ENCODE measurements at places on chromosomes 2 and 18.
A peak's percentile ranks its signal among the peaks of the same experiment; 100 is the strongest.

- DNase-seq = no peak
These were observed 144.7 kb downstream of the PMAIP1 start for GRCh38 chr18:60044290-60045006.

DNA sequence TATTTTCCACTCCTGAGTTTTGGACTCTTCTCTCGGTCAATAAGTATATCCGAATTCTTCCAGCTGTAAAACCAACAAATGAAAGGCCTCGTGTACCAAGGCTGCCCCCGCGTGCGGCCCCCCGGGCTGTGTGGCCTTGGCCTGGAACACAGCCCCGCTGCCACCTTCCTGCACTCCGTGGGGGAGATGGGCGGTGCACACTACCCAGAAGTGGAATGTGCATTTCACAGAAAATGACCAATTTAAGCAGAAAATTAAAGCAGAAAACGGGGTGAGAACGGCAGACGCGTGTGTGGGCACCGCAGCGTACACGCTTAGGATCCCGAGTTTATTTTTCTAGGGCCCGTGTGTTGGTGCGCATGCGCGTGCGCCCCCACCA is 34.4 kb upstream of the ZNF516 start:
- no peak for DNase-seq

GRCh38 chr2:21028021-21028947 is 15.6 kb downstream of the APOB start:
- no peak for DNase-seq

GRCh38 chr18:38790303-38790702 is 1224.7 kb upstream of the CELF4 start:
- DNase-seq = no peak

- no peak for DNase-seq
These were observed 130.8 kb downstream of the MAP4K4 start for GRCh38 chr2:101828257-101828656.

DNA sequence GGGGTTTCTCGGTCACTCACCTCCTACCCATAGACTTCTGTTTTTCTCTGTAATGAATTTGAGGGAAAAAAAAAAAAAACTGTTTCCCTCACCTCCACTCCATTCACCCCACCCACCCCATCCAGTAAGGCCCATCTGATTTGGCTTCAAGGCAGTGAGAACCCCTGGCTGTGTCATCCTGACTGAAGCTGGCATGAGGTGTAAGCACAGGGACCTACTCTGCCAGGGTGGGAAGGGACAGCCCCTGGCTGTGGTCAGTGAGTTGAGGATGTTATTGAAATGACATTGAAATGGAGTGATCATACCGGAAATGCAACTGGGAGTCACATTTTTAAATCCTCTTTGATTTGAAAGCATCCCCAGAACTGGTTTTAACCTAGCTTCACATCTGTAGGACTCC is 19.1 kb upstream of the BCL2L11 start:
- DNase-seq = no peak

DNA sequence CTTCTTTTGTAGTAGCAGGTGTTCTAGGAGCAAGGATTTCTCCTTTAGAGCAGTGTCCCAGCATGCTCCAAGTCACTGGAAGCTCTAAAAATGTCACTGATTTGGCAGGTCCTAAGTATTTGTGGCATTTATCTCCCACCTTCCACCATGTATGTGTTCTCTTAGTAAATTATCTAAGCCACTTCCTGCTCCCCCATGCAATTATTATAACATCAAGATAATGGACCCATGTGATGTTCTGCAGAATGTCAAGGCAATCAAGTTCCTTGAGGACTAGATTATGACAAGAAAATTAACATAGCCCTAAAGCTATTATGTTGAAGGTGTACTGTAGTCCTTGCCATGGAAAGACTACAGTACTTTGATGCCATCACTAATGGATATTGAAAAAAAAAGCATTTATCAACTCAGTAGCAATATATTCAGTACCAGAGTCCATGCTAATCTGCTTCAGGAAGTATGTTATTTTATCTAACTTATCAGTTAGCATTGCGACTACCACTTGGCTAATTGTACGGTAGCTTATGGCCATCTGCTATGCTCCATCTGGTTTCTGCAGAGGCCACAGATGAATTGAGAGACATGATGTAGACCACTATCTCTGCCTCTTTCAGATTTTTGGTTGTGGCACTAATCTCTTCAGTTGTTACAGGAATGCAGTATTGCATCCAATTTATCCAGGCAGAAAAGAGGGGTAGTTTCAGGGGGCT is 56.7 kb downstream of the GPR39 start:
- no peak for DNase-seq

GRCh38 chr2:241857572-241858121 is 1.0 kb downstream of the PDCD1 start:
- no peak for DNase-seq

DNA sequence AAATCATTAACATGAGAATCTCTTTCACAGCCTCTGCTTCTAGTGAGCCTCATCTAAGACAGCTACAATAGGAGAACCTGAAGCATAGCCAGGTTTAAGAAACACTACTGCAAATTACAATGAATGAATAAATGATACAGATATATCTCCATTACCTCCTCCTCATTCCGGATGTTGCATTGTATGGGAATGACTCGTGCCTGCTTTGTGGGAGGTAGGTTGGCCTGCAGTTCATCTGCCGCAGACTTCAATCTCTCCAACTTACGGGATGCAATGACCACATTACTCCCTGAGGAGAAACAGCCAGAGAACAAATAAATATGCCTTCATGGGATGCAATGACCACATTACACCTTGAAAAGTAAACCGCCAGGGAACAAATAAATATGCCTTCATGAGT is 15.4 kb downstream of the PECR start:
- DNase-seq = no peak

- DNase-seq = no peak
These were observed 1.7 kb downstream of the METTL4 start for GRCh38 chr18:2569338-2570207.

DNA sequence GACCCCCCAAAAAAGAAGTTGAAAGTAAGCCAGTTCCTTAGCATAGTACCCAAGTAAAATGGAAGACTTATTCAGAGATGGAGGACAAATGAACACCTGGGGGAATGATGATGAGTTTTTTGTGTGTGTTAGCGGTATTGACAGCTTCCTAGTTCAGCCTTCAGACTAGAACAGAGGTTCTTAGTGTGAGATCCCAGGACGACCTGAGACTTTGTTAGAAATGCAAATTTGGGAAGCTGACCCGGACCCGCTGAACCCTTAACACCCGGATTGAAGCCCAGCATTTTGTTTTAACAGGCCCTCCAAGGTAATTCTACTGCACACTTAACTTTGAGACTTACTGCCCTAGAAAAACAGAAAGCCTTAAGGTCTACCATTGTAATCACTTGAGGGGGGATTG is 20.3 kb downstream of the SPOPL start:
- no peak for DNase-seq

GRCh38 chr2:239121600-239122012 is 273.7 kb downstream of the TWIST2 start:
- DNase-seq = no peak

GRCh38 chr2:26018184-26019055 is 15.5 kb upstream of the RAB10 start:
- no peak for DNase-seq

DNA sequence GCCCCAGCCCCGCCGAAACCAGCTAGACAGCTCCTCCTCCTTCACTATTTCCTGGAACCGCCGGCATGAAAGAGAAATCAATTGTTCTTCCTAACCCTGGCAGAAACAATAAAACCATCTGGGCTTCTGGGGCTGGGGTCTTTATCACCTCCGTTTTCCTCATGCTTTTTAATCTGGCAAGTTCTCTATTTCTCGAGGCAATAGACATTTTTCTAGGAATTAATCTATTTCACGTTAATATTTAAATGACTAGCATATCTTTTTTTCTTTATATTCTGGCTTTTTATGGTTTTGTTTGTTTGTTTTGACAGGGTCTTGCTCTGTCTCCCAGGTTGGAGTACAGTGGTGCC is 1.4 kb upstream of the KIF1A start:
- no peak for DNase-seq

DNA sequence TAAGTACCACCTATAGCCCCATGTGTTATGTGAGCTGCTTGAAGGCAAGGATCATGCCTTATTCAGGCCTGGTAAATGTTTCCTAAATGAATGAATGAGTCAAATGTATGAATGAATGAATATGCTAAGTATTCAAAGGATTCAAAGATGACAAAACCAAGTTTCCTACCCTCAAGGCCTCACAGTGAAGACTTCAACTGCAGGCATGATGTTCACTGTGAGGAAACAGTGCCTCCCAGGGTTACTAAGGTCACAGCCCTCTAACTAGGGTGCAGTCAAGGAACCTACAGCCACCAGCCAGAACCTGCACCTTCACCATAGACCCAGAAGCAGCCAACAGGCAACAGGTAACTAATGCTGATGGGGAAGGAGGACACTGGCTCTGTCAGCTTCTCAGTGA is 69.3 kb downstream of the SUMO1 start:
- no peak for DNase-seq

DNA sequence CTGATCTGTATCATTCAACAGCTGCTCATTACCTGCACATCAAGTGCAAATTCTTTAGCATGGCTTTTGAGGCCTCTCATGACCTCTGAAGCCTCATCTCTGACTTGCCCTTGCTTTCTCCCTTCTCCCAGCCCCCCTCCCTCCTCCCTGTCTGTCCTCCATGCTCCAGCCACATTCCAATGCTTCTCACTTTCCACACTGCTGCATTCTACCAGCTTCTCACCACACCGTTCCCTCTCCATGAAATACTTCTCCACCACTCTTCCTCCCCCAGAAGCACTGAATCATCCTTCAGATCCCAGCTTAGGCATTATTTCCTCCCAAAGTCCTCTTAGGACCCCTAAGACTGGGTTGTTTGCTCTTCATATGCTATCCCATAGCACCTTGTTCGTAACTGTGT is 26.9 kb downstream of the GCG start:
- no peak for DNase-seq

DNA sequence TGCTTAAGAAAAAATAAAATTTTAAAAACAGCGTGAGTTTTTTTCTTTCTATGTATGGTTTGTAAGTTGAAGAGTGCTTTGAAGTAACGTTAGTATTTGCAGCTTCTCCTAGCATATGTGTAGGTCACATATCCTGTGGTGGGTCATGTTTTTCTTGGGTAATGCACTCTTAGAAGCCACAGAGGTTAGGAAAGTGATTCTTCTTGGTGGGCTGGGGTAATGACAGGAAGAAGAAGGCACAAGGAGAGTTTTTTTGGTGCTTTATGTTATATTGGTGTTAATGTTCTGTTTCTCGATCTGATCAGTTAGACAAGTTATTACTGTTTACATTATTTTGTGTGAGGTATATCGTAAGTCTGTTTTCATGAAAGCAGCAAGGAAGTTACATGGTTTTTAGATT is 109.0 kb downstream of the ICA1L start:
- peak; percentile 33 for DNase-seq

- DNase-seq = no peak
These were observed 503 bp downstream of the GTF3C3 start for GRCh38 chr2:196798980-196799379.

DNA sequence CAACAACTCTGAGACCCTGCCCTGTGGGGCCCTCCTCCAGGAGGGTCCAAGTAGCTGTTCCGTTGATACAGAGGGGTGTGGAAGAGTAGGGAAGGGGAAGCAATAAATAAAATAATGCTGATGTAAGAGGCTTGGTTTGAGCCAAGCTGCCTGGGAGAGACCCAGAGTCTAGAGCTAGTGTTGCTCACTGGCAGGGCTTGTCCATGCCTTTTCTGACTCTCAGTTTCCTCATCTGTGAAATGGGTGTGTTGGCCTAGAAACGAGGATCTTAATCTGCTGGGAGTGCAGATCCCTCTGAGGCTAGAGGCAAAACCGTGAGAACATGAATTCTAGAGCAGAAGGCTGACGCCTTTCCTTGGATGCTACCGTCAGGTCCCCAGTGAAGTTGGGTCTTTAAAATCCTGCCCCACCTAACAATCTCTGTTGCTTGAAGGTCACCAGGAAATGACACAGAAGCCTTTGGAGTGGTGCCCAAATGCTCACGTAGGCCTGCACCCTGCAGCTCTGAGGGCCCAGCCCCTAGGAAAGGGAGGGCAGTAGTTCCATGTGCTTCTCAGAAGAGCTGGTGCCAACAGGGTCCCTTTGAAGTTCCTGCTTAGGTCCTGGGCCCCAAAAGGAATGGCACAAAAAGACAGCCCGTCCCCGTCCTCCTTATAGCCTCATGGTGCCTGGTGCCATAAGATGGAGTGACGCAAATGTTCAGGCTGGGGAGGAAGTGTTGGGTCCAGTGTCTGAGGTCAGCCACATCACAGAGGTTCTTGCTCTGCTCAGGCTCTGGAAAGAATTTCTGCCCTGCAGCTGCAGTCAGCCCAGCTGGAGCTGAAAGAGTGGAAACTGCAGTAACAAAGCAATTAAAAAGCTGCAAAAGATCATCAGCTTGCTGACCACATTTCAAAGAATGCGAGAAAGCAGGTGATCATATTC is 73.2 kb upstream of the SMAD2 start:
- no peak for DNase-seq

GRCh38 chr18:65768120-65768778 is 17.4 kb downstream of the CDH7 start:
- DNase-seq = no peak

- no peak for DNase-seq
These were observed 104.8 kb downstream of the ST6GAL2 start for GRCh38 chr2:106781196-106781595.

DNA sequence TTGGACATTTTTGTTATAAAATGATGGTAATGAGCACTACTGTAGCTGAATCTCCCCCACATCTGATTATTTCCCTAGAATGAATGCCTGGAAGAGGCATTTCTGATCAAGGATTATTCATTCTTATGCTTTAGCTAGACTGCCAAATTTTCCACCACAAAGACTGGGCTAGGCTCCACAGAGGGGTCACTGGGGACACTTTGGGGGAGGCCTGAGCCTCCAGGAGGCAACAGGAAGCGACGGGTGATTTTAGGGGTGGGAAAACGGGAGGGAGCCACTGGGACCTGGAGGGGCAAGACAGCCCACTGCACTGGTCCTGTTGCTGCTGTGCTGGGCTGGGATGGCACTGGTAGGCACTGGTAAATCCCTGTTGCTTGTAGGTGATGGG is 2.4 kb upstream of the ASB1 start:
- no peak for DNase-seq

DNA sequence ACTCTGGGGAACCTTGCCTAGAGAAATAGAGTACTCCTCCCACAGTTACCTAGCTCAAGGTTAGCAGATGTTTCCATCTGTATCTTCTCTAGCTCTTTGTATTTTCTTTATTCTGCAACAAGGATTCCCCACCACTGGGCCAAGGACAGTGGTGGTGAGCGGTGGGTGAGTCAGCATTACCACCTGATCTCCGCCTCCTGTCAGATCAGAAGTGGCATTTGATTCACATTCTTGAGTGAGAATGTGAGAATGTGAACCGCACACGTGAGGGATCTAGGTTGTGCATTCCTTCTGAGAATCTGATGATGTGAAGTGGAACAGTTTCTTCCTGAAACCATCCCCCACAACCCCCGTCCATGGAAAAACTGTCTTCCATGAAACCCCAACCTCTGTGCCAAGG is 9.0 kb downstream of the EPB41L3 start:
- DNase-seq = no peak

GRCh38 chr18:30987467-30988241 is 54.9 kb downstream of the DSC3 start:
- DNase-seq = no peak
